ENCODE measurements at places on chromosomes 16 and 17.

DNA sequence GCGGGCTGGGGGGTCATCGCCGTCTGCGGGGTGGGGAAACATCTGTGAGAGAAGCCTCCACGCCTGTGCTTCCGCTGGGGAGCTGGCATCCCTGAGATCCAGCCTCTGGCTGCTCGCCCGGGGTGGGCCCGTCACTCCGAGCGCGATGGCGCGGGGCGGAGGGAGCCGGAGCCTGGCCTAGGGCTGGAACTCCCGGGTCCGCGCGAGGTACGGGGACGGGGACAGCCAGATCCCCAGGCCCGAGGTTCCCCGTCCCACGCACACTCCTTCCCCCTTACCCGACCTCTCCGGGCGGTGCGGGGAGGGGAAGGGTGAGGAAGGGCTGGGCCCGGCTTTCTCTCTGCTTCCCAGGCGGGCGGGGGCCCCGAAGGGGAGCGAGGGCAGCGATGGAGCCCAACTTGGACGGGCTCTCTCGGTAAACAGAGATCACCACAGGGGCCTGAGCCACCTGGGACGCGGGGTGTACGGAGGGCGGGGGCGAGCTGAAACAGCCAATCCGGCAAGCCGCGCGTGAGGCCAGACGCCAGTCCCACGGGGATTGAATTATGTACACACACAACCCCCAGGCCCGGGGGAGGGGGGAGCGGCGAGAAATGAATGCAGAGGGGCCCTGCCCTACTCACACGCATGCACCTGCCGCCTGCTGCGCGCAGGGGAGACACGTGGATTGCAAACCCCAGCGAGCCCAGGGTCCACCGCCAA is at the start of gene SLC16A11:
Gene SLC16A11, minus strand, starts transcription at position 596 of the 702 bp plus-strand sequence. Its CDS starts 579 bp downstream, at position 17.
- DNase-seq: no peak

DNA sequence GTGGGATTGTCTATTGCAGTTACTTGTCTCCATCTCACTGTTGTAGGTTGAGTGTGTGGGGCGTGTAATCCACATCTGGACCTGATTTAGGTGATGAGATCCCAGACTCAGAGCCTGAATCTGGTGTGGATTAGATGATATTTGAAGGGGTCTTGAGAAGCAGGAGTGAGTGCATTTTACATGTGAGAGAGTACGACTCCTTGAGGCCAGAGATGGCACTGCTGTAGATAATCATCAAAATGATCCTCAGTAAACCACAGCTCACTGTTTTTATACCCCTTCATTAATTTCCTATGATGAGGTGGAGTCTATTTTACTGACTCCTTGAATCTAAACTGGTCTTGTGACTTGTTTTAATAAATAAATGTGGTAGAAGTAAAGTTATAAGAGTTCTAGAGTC is 732.5 kb downstream of the KCNJ2 start:
- DNase-seq: no peak

GRCh38 chr17:21201298-21201595 is 12.7 kb downstream of the TMEM11 start:
- DNase-seq: no peak

- no peak for DNase-seq
Measured at GRCh38 chr16:11668623-11669379, 546 bp downstream of the SNN start.

GRCh38 chr16:21274172-21274726 is 3.8 kb downstream of the CRYM start:
- DNase-seq: no peak

- DNase-seq: no peak
Measured at GRCh38 chr16:82504836-82505235, 121.9 kb upstream of the CDH13 start.

- DNase-seq: no peak
Measured at GRCh38 chr16:10599626-10600025, 19.2 kb upstream of the EMP2 start.

DNA sequence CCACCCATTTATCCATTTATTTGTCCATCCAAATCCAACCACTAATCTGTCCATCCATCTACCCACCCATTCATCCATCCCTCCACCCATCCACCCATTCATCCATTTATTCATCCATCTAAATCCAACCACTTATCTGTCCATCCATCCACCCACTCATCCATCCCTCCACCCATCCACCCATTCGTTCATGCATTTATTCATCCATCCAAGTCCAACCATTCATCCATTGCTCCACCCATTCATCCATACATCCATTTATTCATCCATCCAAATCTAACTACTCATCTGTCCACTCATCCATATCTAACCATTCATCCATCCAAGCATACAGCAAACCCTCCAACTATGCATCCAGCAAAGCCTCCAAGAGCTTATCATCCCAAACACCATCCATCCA is 267.3 kb downstream of the XYLT1 start:
- DNase-seq: no peak

DNA sequence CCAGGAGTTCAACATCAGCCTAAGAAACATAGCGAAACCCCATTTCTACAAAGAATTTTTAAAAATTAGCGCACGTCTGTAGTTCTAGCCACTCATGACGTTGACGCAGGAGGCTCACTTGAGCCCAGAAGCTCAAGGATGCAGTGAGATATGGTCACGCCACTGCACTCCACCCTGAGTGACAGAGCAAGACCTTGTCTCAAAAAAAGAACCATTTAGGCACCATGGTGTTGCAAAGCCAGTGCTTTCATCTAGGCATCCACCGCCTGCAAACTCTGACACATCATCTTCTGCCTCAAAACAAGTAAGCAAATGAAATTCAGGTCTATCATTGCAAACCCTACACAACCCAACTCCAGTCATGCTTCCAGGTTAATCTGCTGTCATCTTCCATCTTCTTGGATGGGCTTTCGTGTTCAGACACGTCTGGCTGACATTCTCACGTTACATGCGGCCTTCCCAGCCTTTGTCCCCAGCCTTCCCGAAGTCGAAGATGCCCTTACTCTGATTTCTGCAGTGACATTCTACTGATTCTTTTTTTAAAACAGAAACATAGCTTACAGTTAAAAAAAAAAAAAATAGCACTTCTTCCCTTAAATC is 8.9 kb downstream of the ANKRD11 start:
- DNase-seq: no peak

GRCh38 chr16:46972429-46973206 is 856 bp downstream of the DNAJA2 start:
- DNase-seq: peak; percentile 69

DNA sequence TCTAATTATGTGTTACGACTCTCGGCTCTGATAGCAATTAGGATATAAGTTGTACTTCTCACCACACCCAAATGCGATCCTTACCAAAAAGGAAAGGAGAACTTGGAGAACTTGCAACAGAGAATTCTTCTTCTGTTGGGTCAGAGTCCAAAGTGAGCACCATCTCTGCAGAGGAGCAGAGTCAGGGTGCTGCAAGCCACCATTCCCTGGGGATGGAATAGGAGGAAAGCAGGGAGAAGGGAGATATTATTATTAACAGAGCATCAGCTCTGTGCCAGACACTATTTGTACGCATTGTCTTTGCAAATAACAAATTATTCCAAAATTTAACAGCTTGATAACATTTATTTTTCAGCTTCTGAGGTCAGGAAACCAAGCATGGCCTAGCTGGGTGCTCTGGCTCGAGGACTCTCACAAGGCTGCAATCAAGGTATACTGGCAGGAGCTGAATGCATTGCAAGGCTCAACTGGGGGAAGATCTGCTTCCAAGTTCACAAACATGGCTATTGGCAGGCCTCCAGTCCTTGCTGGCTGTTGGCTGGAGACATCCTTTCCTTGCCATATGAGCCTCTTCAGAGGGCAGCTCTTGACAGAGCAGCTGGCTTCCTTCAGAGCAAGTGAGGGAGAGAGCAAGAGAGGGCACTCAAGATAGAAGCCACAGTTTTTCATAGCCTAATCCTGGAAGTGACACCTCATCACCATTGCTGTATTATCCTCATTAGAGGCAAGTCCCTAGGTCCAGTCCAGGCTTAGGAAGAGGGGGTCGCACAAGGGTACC is 296.2 kb upstream of the CDH5 start:
- no peak for DNase-seq

DNA sequence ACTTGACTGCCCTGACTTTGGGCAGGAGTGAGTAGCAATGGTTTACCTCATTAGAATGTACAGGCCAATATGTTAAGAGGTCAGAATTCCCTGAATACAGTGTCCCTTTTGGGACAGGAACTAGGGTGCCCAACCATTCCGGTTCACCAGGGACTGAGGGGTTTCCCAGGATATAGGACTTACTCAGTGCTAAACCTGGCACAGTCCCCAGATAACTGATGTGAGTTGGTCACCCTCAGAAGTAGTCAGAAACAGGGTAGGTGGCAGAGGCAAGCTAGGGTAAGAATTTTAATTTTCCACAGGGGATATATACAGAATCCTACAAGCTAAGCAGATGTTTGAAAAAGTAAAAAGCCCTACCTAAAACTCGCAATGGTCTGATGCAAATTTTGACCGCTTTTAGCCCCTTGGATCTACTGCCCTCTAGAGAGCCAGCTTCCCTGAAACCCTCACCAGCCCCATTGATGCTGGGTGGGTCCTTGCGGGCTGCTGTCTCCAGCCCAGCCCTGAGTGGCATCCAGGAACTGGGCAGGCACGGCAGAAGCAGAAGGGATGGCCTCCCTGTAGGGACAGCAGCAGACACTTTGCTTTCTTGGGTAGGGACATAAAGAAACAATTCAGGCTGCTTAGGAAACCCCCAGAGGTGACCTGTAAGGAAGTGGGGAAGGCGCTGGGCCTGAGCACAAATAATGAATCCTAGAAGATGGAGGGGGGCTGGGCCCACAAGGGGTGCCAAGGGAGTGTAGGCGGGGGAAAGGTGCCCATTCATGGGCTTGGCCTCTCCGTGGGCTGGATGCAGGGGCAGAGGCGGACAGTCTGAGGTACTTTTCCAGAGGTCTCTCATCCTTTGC is 434.8 kb downstream of the SLC39A11 start:
- DNase-seq: no peak

DNA sequence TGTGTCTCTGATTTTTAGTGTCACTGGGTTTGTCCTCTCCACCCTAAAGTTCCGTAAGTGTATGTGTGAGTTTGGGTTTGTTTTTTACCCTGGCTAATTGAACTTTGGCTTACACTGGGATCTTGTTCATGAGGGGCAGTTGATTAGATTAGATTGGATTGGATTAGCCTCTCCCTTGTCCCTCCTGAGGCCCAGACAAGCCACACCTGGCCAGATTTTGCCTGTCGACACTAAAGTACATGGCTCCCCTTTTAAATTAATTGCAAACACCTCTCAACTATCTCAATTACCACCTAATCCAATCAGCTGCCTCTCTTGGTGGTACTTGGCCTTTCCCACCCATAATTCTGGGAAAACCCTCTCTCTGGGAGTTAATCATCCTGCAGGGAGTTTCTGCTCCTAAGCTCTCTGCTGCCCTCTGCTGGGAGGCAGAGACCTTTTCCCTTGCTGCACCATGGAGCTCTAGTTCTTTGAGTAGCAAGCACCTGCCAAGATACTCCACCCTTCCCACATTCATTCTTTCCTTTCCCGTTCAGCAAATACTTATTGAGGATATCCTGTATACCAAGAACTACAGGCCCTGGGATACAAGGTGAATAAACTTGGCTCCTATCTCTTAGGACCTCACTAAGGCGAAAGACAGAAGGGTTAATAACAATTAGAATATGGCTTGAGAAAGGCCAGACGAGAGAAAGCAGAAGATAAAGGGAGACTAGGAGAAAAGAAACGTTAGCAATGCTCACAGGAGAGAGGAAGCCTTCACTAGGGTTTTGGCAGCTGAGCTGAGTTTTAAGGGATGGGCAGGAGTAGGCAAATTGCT is 60.0 kb upstream of the MPHOSPH6 start:
- DNase-seq: no peak

GRCh38 chr17:78868391-78868790 is 27.8 kb upstream of the USP36 start:
- no peak for DNase-seq

GRCh38 chr16:5025171-5025632 is 8.5 kb downstream of the NAGPA start:
- no peak for DNase-seq

DNA sequence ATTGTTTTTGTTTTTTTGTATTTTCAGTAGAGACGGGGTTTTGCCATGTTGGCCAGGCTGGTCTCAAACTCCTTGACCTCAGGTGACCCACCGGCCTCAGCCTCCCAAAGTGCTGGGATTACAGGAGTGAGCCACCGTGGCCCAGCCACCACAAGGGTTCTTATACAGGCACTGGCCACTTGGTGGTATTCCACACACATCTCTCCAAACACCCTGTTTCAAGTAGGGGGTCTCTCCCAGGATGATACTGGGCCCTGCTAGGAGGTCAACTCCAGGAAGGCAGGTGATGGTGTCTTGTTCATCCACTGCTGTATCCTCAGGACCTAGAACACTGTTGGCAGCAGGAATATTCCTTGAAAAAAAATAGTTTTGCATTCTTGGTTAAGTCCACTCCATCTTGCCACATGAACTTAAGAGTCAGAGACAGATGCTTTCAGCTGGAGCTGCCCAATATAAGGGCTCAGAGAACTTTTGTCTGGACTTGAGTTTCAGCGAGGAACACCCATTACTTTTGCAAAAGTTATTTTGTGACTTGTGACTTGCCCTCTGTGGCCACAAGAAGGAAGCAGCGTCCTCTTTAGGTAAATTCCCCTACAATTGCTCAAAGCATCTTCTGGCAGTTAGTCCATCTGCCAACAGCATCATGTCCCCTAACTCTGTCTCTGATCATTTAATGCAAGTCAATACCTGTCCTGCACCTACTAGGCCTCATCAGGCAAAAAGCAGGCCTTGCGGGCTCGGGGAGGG is 7.4 kb upstream of the EEF2K start:
- no peak for DNase-seq

DNA sequence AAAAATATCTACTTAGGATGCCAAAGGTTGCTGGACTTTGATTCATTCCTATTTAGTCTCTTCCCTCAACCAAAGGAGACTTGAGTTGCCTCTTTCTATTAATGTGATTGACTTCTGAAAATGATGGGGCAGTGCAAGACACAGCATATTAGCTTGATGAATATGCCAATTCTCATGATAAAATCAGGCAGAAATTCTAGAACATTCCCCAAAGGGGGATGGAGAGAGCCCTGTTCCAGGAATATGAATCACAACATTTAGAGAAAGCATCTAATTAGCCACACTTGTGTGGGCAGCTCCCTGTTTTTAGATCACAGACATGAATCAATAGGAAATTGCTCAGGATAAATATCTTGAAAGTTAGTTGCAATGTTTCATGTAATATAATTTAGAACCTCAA is 584.0 kb upstream of the CDH8 start:
- DNase-seq: no peak

DNA sequence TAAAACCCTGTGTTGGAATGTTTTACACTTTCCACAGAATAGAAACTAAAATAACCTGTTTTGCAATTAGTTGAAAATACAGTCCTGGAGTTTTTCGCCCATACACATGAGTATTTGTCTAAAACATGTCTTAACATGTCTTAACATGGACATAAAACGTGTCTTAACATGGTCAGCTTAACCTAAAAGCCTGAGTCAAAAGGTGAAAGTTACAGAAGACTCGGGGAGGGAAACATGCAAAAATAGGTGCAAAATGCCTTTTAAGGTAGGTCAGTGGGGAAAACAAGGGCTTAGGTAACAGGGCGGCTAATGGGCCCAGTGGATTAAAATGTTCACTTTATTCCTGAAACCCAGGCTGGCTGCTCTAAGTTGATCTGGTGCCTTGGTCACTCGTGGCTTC is 56.1 kb upstream of the RBL2 start:
- no peak for DNase-seq

- no peak for DNase-seq
Measured at GRCh38 chr16:89823087-89823823, 5.0 kb upstream of the SPIRE2 start.

All from ascending aorta (tissue), 2 donors.